ENCODE measurements at places on chromosomes 3 and 15.

DNA sequence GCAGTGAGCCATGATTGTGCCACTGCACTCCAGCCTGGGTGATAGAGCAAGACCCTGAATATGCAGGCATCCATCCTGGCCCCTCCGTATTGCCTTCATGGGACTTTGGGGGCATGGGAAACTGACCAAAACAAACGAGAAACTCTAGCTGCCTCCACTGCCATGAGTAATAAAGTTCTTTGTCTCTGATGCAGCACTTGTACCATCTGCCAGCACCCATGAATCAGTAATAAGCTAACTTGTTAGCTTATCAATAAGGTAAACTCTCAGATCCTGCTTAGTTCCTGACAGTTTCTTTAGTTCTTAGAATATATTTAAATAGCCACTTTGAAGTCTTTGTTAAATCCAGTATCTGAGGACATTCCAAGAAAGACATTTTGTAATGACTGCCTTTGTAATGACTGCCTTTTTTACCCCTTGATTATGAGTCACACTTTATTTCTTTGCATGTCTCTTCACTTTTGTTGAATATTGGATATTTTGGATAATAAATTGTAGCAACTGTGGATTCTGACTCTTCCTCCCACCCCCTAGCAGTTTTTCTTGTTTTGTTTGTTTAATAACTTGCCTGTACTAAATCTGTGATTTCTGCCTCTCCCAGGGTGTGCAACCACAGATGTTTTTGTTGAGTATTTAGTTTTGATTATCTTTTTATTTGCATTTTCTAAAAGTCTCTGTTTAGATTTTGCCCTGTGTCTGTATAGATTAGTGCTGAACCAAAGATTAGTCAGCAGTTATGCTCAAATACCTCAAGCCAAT is 136.9 kb downstream of the HCN4 start:
- no peak for DNase-seq

DNA sequence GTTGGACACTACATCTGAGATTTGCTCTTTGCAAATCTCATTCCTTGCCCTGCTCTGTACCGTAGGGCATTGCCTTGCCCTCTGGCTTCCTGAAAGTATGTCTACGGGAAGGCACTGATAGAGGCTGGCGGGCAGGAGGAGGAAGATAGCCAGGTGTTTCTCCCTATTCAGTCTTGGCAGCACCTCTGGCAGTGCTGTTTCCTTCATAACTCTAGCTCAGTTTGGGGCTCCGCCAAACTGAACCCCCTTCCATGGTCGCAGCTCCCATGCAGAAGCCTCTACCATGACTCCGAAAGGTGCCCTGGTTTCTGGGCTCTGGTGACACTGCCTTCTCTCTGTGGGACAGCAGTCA is 122.3 kb upstream of the PRR20G start:
- DNase-seq: no peak

DNA sequence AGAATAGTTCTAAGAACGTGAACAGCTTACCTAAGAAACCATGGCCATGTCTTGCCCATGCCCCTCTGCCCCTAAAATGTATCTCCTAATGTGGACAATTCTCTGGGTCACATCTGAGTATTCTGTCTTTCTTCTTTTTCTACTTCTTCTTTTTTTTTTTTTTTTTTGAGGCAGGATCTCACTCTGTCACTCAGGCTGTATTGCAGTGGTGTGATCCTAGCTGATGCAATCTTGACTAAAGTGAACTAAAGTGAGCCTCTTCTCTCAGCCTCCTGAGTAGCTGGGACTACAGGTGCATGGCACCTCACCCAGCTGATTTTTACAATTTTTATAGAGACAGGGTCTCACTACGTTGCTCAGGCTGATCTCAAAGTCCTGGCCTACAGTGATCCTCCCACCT is 204.8 kb upstream of the ZPLD1 start:
- no peak for DNase-seq

DNA sequence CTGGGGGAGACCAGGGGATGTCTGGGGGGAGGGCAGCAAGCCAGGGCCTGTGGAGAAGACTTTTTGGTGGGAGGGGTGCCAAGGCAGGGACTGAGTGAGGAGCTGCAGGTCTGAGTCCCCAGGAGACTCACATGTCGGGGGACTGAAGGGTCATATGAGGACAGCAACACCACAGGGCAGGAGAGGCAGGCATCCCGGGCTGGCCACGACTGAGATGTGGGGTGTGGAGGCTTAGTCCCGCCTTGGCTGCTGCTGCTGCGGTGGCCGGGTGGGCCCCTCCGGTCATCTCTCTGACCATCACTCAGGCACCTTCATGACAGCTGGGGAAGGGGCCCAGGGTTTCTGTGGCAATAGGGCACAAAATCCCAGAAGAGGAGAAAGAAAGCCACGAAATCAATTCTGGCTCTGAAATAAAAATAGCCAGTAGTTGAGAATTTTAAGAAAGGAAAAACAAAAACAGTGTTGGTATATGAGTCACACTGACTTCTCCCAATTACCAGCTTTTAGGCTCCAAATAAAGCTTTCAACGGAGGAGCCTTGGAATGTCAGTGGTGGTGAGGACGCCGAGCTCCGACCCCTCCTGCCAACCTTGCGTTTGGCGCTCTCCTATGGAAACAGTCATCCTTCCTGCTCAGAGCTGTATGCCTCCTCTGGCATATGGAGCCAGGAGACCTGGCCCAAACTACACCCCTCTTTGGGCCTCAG is 52.9 kb upstream of the ITGA11 start:
- peak; percentile 89 for DNase-seq

DNA sequence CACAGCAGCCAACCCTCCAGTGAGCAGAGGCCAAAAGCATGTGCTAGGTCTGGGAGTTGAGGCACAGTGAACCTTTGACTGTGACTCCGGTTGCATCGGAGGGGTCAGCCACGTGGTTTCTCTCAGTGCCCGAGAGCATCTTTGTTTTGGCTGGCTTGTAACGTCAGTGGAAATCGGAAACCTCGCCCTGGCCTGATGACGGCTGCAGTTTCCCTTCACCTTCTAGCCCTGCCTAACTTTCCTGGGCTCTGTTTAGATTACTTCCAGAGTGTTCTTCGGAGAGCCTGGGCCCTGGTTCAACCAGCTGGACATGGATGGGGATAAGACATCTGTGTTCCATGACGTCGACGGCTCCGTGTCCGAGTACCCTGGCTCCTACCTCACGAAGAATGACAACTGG is 56.6 kb downstream of the MESD start:
- peak; percentile 23 for DNase-seq

DNA sequence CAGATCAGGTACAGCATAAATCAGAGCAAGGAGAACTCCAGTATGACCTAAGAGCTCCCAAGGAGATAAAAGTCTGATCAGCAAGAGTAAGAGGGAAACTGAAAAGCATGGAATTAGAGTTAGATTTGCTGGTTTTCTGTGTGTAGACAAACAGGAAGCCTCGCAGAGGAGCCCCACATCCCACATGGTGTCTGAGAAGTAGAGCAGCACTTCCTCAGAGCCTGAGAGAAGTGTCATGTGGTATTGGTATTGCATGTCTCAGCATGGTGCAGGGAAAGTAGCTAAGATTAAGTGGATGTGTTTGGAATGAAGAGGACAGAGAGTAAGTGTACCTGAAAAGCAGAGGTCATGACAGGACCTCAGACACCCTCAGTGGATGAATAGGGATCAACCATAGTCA is 175.4 kb upstream of the GBE1 start:
- no peak for DNase-seq

GRCh38 chr15:40357723-40358470 is at the start of gene DISP2:
TSS of gene DISP2 (plus strand) at chr15:40358219. CDS start at chr15:40358322, 103 bp downstream.
- DNase-seq: peak; percentile 99

GRCh38 chr3:147419781-147420224 is 10.6 kb downstream of the ZIC1 start:
- DNase-seq: no peak

- peak; percentile 87 for DNase-seq
These were observed 11.5 kb downstream of the CCDC80 start for GRCh38 chr3:112629425-112629824.

DNA sequence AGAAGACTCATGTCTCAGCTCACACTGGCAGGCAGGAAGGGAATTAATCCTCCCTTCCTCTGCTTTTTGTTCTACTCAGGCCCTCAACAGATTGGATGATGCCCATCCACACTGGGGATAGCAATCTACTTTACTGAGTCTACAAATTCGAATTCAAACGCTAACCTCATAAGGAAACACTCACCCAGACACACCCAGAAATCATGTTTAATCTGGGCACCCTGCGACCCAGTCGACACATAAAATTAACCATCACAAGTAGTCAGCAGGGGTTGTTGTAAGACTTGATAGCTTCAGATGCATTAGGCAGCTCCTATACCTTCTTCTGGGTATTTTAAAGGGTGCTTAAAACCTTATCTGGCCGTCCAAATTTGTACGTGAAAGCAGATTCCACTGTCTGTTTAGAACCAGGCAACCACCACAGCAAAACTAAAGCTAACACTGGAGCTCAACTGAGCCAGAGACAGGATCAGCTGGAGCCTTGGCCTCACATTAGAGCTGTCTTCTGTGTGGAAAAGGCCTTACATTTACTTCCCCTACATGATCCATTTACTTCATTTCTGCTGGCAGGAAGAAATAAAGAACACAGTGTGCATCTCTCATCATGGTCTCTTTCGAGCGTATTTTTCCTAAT is 407.3 kb upstream of the PPP2R3A start:
- DNase-seq: no peak

DNA sequence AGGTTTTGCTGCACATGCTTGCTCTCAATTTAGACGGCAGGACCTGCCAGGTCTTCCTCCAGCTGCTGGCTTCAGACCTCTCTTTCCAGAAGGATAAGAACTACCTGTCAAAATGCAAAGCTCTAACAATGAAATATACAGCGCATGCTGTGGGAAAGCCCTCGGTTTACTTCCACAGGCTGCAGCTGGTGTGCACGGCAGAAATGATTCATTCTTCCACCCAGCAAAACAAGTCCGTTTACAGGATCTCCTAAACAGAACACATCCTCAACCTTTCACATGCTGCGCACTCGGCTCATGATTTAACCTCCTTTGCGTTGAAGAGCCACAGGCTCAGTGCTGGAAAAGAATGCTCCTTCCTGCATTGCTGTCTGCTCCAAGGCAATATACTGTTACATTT is 92.4 kb upstream of the WNT5A start:
- no peak for DNase-seq

GRCh38 chr3:149016669-149017541 is 25.6 kb downstream of the GYG1 start:
- peak; percentile 87 for DNase-seq

- no peak for DNase-seq
These were observed 854.6 kb downstream of the NTRK3 start for GRCh38 chr15:87401973-87402372.

DNA sequence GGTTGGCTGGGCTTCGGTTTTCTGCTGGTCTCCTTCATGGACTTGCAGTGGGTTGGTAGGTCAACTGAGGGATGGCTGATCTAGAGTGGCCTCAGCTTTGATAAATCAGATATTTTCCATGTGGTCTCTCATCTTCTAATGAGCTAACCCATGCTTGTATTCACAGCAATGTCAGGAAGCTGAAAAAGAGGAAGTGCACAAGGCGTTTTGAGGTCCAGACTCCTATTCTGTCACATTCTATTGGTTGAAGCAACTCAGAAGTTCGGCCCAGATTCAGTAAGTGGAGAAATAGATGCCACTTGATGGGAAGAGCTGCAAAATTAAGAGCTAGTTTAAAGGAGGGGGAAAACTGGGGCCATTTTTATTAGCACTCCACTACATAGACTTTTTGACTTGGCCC is 361.2 kb downstream of the DIPK2A start:
- DNase-seq: no peak

DNA sequence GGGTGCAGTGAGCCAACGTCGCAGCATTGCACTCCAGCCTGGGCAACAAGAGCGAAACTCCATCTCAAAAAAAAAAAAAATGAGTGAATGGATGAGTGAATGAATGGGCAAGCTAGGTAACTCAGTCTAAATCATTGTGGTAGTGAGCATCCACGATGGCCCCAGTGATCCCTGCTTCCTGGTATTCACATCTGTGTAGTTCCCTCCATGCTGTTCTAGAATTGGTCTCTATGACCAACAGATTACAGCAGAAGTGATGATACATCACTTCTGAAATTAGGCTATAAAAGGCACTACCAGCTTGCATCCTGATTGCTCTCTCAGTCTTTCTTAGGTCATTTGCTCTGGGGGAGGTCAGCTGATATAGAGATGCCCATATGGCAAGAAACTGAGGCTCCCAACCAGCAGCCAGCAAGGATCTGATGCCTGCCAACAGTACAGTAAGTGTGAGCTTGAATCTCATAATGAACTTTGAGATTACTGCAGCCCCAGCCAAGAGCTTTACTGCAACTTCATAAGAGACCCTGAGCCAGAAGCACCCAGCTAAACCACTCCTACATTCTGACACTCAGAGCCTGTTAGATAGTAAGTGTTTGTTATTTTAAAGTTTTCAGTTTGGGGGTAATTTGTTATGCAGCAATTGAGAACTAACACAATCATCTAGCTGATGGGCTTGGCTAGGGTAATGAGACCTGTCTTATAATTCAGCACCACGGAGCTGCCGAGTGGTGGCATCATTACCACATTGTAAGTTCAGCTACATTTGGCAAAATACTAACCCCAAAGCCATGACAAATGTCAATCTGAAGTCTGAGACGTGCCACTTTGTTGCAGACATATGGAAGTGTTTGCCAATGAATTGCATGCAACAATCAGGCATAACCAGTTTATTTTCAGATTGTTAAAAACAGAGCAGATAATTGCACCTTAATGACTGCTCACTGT is 53.0 kb downstream of the KLHL6 start:
- peak; percentile 35 for DNase-seq

DNA sequence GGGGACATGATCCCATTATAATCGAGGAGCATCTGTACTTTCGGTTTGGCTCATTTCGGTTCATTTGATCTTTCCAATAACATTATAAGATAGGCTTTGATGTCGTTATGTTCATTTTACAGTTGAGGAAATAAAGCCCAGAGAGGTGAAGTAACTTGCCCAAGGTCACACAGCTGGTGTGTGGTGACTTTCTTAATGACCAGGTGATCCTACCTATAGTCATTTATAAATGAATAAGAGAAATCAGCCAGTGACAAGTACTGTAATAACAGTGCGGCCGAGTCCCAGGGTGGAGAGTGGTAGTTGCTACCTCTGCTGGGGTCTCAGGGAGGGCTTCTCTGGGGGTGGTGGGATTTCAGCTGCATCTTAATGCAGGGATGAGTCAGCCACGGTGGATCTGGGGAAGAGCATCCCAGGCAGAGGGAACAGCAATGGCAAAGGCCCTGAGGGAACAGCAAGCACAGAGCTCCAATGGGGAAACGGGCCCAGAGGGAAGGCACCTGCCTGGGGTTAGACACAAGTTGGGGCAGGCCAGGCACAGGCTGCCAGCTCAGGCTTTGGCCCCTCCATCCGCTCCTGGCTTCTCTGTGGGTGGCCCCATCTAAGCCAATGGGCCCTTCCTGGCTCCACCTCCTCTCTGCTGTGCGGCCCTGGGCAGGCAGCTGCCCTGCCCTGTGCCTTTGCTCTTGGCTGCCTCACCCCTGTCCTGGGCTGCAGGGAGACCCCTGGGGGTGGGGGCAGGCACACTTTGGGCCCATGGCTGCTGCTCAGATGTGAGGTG is 1.1 kb upstream of the FBLN2 start:
- DNase-seq: no peak

- DNase-seq: no peak
These were observed 44.0 kb downstream of the FGD5 start for GRCh38 chr3:14862661-14863230.

- no peak for DNase-seq
These were observed 162.9 kb downstream of the RYR3 start for GRCh38 chr15:33473714-33474113.
